ENCODE measurements at places on chromosomes 12 and 14.

GRCh38 chr12:76030341-76031080 is 1.1 kb downstream of the PHLDA1 start:
- peak; percentile 60 for DNase-seq

- DNase-seq, result no peak
Measured at GRCh38 chr14:73729556-73730265, 15.5 kb upstream of the PNMA1 start.

DNA sequence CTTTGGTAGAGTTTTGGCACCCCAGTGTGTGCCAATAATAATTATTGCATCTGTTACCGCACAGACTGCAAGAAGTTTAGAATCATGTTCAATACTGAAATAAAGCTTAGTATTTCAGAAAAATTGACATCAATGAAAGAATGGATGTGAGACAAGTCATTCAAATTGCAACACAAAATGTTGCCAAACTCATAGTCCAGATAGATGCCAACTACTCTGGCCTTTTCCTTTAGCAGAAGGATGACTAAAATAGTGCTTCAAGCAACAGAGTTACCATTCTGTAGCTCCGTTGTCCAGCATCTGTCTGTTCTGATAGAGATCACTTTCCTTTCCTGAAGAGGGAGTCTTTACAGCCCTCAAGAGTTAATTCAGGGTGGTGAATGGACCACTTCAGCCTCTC is 77.5 kb downstream of the LIN7A start:
- DNase-seq, result no peak

DNA sequence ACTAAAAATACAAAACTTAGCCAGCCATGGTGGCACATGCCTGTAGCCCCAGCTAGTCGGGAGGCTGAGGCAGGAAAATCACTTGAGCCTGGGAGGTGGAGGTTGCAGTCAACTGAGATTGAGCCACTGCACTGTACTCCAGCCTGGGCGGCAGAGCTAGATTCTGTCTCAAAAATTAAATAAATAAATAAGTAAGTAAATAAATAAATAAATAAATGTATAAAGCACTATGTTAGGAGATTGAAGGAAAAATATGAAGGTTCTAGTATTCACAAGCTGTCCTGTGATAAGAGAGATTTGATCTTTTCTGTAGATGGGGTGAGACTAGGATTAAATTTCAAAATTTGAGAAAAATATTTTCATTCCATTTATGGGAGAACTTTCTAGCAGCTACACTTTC is 5.7 kb downstream of the DNAJC22 start:
- DNase-seq, result no peak

GRCh38 chr12:44314007-44314500 is 478.2 kb downstream of the TMEM117 start:
- DNase-seq, result no peak

DNA sequence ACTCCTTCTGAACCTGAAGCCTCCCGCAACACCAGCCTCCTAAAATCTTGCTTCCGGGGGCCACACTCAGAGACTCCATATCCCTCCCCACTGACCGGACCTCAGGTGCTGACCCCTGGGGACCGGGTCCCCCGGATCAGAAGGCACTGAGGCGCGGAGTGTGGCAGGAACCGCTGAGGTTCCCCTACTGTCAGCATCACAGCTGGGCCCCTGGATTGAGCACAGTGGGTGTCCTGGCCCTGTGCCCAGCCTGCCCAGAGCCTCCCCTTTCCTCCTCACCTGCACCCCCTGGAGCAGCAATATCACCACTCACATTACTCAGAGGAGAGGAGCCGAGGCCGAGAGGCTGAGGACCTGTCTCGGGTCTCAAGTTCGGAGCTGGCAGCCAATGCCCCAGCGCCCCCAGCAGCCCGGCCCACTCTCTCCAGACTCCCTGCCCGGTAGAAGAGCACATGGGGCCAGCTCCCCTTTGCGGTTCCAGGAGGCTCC is 101.2 kb upstream of the EIF5 start:
- no peak for DNase-seq

DNA sequence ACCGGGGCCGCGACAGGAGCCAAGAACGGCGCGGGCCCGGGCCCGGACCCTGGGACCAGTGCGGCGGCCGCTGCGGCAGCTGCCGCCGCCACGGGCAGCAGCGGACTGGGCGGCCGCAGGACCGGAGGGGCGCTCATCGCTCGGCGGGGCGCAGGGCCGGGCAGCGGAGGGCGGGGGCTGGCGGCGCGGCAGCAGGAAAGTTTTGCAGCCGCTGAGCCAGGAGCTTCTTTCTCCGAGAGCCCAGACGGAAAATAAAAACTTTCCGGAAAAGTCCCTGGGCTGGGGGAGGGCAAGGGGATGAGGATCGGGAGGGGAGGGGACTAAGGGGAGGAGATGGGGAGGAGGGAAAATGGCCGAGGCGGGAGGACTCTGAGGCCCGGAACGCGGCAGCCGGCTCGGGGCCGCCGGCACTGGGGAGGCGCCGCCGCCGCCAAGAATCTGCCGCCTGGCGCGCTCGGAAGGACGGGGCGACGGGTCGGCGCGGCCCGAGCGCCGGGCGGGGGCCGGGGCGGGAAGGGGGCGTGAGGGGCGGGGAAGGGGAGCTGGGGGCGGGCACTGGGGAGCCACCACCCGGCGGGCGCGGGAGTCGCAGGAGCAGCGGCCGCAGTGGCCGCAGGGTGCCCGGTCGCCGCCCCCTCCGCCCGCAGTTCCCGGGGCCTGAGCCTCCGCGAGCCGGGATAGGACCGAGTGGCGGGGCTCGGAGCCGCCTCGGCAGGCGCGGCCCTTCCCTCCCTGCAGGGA is at the start of gene PRKD1:
Gene PRKD1 (minus strand): TSS at position 472 of the 741 bp plus-strand sequence.
- DNase-seq, result no peak

DNA sequence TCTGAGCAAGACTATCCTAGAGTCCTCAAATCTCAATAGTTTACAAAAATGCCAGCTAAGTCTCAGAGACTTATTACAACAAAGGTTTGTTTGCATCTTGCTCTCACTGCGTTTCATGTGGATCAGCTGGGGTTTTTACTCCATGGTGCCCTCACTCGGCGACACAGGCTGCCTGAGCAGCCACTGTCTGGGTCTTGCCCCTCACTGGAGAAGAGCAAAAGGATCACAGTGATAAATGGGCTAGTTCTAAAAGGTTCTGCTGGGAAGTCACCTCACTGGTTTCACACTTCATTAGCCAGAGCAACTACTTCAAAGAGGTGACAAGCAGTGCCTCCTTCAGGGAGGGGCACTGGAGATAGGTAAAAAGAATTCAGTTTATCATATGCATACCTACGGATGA is 392.0 kb downstream of the RPL10L start:
- DNase-seq, result no peak

DNA sequence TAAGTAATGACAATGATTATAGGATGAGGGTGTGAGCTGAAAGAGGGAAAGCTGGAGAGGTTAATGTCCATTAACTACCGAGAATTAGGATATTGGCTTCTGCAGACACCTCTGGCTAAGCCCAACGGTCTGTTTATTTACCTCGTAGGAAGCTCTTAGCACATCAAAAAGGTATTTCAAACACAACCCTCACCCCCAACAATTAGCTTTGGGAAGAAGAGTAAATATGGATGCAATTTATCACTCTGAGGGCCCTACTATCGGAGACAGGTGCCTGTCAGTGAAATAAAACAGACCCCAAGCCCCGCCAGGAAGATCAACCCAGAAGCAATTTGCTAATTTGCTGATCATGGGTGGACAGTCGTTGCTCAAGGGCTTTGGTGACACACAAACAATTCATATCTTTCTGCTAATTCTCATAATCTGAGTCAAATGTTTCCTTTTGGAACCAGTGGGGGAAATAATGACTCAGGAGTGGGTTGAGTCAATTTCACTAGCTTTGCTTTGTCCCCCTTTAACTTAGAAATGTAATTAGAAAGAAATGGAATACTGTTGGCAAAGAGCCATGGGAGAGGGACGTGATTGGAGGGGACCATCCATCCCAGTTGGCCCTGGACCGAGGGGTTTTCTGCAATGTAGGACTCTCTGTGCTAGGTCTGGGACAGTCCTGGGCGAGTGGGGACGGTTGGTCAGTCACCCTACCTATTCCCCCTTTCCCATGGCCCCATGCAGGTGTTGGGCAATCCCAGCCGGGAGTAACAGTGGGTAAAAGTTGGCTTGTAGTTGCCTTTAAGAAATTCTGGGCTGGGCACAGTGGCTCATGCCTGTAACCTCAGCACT is 99.1 kb upstream of the MED13L start:
- DNase-seq, result no peak

GRCh38 chr14:70525691-70526090 is 9.1 kb downstream of the ADAM20 start:
- DNase-seq, result no peak

- peak; percentile 1 for DNase-seq
Measured at GRCh38 chr14:63383776-63384367, 65.1 kb upstream of the GPHB5 start.

- DNase-seq, result no peak
Measured at GRCh38 chr12:47650469-47650868, 55.4 kb downstream of the RPAP3 start.

- DNase-seq, result no peak
Measured at GRCh38 chr14:65195042-65195719, 92.9 kb upstream of the MAX start.

DNA sequence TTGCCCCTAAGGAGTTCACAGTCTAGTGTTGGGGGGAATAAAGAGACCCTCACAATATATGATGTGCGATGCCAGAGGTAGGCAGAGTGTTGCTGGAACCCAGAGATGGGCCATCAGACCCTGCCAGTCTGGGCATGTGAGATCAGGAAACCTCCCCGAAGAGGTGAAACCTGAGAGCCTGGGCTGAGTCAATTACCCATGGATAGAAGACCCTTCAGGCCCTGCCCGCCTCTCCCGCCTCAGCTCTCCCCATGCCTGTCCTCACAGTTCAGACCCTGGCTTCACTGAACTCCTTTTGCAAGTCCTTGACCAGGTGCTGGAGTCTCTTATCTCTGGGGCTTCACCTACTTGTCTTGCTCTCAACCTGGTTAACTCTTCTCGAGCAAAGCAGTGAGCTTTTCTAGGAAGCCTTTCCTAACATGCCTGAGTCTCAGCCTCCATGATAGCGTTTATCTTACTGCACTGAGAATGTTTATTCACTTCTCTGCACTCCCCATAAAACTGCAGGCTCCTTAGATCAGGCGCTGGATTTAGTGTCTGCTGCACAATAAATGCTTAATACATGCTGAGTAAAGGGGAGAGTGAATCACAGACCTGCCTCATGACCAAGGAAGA is 19.6 kb downstream of the ALDH1L2 start:
- DNase-seq, result no peak

DNA sequence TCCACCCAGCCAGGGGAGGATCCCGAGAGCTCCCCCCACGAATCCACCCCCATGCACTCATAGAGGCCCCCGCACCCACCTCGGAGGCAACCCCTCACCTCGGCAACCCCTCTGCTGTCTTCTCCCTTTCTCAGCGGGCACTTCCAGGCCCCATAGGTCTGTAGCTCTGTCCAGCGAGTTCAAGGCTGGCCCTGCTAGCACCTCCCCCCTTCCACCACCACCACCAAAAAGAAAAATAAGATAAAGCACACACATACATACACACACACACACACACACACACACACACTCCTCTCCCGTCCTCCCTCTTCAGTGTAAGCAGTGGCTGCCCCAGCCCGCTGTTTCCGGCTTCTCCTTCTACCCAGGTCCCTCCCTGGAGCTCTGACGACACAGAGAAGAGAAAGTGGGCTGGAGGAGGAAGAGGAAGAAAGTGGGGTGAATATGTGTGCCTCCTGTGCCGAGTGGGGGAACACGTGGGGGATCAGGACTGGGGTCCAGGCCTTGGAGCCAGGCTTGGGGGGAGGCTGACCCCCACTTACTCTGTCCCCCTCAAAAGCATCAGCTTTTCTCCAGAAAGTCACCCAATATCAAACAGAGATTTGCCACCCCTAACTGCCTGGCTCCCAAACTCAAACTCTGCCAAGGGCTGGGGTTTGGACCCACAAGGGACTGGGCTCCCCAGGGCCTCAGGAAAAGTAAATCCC is at the start of gene STAT6:
Gene STAT6 (minus strand): TSS at position 332 of the 704 bp plus-strand sequence. CDS start 3,084 bp downstream, outside the sequence.
- DNase-seq, result peak; percentile 79

- no peak for DNase-seq
Measured at GRCh38 chr14:68951035-68951797, 27.9 kb downstream of the ACTN1 start.

GRCh38 chr12:29591140-29592020 is 93.9 kb upstream of the OVCH1 start:
- no peak for DNase-seq

- DNase-seq, result no peak
Measured at GRCh38 chr12:28027947-28028724, 55.6 kb upstream of the PTHLH start.

DNA sequence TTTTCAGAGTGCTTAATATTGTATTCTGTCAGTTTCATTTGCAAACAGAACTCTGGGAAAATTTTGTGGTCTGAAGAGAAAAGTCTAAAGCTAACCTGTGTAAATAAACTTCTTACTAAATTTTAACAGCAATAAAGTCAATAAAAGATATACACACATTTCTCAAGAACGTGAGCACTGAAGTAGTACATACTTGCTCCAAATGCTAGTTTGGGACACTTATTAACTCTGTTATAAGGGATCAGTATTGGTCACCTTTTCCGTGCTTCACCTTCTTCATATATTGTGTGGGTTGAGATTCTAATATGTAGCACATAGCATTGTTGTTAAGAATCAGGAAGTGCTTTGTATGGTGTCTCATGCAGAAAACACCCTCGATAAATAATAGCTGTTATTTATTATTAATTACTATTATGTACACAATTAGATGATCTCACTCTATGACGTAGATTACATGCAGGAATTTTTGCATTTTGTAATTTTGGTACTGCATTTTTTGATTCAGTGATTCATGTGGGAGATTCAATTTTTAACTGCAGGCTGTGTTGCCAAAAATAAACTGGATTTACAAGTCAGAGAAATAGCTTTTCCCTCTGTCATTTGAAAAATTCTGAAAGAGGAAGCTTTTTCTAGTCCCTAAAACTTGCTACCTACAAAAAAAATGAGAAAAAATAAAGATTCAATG is 300.9 kb downstream of the ACSS3 start:
- no peak for DNase-seq

- DNase-seq, result no peak
Measured at GRCh38 chr14:104178279-104178678, 39.9 kb downstream of the KIF26A start.

DNA sequence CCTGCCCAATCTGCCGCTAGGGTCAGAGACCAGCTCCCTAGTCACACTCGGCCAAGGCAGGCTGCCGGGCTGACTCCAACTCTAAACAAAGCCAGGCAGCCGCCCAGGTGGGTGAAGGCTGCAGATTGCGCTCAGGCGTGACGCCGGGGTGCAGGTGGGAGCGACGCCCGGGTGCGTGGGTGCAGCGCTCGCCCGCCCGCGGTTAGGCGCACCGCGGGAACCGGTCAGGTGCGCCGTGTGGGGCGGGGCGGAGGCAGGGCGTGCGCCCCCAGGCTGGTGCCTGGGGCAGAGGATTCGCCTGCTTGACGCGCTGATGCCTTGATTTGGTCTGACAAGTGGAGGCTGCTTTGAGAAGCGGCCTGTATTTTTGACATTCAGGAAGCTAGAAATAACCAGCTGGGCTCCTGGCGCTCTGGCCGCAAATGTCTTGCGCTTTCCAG is 126.7 kb upstream of the HIF1A start:
- peak; percentile 25 for DNase-seq

- no peak for DNase-seq
Measured at GRCh38 chr12:87112571-87113345, 856.6 kb upstream of the MGAT4C start.

- DNase-seq, result no peak
Measured at GRCh38 chr14:75568791-75569190, 9.6 kb upstream of the FLVCR2 start.

- DNase-seq, result no peak
Measured at GRCh38 chr12:119692410-119692809, 24.5 kb downstream of the PRKAB1 start.

GRCh38 chr14:97298736-97299135 is 501.6 kb downstream of the VRK1 start:
- DNase-seq, result no peak
